ENCODE measurements at places on chromosomes 13 and 19. TPM values are rescaled to one million over a fixed set of nuclear protein-coding genes. Genes with fewer than 3 reads are reported as not detected.

DNA sequence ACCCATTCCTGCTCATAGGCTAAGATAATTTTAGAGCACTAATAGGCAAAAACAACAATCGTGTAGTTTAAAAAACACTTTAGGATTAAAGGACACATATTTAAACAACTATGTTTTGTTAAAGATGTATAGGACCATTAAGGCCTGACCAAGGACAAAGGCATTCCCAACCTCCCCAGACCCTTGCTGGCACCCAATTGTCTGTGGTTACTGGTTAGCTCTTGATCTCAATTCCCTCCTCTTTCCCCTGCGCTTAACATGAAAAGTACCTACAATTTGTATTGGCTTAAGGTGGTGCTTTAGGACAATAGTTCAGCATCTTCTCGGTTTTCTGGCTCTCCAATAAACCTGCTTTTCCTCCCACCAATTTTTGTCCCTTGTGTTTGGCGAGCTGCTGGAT, 51.0 kb downstream of the TEX26 start:
- no peak for DNase-seq

DNA sequence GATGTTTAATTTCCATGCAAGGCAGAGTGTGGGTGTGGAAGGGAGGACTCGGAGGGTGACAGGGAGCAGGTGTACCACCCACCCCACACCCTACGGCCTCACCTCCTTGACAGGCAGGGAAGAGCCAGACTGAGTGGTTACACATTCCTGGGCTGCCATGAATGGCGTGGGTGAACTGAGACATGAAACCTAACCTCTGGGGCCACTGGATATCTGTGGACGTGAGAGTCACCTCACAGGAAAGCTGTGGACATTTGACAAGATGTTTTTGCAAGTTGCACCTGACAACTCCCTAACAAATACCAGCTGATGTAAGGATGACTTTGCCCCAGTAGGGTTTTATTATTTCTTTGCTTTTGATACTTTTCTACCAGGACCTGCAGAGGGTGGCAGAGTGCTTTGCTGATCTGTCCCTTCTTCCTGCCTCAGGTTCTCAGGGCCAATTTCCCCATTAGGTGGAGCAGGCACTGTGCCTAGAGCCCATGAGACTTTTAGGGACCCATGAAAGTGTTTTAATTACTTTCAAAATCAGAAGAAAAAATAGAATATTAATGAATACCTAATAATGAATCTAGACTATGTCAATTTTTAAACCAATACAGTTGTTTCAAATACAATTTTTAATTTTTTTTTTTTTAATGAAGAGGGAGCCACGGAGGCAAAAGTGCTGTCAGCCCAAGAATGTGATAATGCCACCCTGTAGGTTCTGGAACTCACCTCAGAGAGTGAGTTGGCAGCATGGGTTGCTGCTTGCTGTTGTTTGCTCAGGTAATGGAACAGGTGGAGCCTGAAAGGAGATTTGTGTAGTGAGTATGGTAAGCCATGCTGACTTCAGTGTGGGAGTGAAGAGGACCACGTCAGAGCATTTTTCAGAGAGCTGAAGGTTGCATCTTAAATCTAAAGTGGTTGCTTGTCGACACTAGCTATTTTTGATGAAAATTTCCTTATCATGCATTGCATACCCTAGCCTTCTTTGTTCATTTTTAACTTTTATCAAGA, 58.0 kb upstream of the CYSLTR2 start:
- DNase-seq: no peak

- no peak for DNase-seq
Measured at GRCh38 chr13:51707461-51707860, 96.5 kb downstream of the DHRS12 start.

GRCh38 chr19:2497186-2497585, 21.3 kb downstream of the GADD45B start:
- DNase-seq: no peak

Gene ZSCAN22
- 1.5 TPM for polyA plus RNA-seq

Gene TNFSF13B
- polyA plus RNA-seq: 0.55 TPM

Gene PPP1R12C
- 230 TPM for polyA plus RNA-seq
